Coronary artery (tissue), 2 donors: ENCODE measurements at places on chromosomes 4 and X.

- no peak for DNase-seq
Observed at GRCh38 chr4:183903021-183903760, 1.9 kb upstream of the STOX2 start.

DNA sequence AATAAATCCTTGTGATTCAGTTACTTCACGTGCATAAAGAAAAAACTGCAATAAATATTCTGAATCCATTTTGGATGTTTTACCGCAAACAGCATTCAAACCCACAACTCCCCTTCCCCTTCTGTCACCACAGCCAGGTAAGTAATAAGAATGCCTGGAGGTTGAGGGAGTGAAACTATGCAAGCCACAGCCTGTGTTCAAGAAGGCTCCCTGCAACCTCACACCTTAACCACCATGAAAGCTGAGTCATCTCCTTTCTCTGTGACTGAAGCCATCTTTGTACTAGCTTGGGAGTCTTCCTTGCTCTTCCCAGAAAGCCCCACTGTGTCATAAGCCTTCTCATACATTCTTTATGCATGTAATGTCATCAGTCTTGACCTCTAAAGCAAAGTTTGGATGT lies 297.0 kb upstream of the PUDP start:
- no peak for DNase-seq

- no peak for DNase-seq
Observed at GRCh38 chrX:74449937-74450330, 28.6 kb downstream of the SLC16A2 start.

GRCh38 chr4:152594978-152595925 lies 59.4 kb upstream of the FBXW7 start:
- DNase-seq: no peak

DNA sequence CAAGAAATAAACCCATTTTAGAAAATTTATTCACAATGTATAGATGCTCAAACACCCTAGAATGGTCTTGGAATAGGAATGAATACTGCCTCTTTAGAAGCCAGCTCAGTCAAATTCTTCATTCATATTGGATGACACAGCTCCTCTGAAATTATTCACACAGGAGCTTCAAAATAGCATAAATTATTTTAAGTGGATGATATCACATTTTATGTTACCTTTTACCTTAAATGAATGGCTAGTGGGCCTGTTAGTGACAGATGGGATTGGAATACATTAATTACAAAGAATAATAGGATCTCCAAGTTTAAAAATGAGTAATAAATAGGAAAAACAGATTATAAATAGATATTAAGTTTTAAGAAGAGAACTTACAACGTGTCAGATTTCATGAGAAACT lies 184.4 kb downstream of the GABRB1 start:
- no peak for DNase-seq

GRCh38 chrX:48999030-48999429 lies 3.0 kb downstream of the GRIPAP1 start:
- no peak for DNase-seq

GRCh38 chrX:8003147-8003883 lies 76.1 kb upstream of the PNPLA4 start:
- DNase-seq: no peak

GRCh38 chr4:170079981-170080380 lies 9.8 kb downstream of the AADAT start:
- DNase-seq: no peak

DNA sequence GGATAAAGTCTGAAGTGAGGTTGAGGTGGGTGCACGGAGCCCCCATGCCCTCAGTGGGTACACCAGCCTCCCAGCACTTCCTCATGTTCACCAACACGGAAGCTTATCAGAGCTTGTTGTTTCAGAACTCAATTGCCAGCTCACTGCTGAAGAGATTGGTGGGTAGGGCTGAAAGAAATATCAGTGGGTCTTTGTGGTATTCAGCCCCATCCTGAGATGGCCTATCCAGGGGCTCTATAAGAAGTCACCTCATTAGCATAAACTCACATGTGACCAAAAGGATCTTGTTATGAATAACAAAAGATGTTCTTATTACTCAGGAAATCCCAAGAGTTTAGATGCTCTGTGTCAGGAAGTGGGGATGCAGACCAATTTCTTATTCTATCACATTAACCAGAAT lies 177.3 kb downstream of the ARHGAP10 start:
- DNase-seq: no peak

DNA sequence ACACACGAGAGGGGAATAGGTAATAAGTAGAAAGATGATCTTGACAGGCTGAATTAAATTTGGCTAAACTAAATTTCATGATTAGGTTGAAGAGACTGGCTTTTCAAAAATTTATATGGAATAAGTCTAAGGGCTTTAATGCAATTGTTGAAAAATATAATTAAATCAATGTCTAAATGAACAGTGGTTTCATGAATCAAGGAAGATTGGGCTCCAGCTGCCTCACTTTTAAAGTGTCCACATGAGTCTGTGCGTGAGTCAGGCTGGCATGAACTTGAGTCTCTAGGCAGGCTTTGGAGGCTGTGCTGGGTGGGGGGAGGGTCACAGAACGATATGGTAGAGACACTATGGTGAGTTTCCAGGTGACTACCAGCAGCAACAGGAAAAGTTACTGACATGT lies 111.9 kb downstream of the SORBS2 start:
- DNase-seq: no peak

GRCh38 chr4:108919226-108919893 lies 156.5 kb upstream of the ETNPPL start:
- DNase-seq: no peak

DNA sequence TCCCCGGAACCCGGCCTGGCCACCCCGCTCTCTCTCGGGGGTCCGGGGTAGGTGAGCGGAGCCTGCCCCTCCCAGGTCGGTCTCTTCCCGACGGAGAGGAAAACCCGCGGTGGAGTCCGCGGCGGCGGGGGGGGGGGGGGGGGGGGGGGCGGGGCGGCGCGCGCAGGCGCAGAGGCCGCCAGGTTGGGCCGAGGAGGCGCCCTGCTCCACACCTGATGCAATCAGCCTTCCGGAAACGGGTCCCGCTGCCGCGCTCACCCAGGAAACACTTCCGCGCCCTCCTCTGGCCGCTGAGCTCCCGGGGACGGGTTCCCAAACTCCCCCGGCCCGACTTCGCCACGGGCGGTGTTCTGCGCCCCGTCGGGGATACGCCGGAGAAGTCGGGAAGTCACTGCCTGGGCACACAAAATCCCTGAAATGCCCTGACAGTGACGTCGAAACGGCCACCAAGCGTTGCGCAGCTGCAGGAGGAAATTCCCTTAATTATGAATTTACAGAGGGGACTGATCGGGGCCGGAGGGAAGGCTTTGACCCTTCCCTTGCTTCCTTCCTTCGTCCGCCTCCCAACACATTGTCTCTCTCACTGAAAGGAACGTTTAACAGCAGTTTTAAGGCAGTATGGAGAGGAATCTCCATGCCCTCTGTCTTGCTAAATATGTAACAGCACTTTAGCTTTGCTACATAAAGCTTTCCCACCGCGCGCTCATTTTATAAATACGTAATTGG lies 2.1 kb upstream of the APBB2 start:
- DNase-seq: peak; percentile 88

DNA sequence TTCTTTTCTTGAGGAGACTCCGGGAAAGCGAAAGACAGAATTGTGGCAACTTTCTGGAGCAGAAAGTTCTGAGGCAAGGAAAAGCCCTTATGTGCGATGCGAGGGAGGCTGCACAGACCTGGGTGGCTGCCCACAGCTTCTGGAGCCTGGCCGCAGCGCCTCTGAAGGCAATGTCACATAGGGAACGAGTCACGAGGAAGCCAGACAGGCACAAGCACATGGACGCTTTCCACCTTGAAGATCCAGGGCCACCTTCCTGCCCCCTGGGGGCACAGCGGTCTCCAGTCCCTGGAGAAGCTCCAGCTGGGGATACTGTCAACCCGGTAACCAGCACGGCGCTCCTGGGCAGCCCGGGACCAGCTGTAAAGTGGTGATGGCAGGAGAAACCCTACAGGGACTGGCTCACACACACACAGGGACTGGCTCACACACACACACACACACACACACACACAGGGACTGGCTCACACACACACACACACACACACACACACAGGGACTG lies 69.8 kb downstream of the MTNR1A start:
- DNase-seq: no peak

GRCh38 chr4:42277291-42277690 lies 120.0 kb upstream of the SHISA3 start:
- no peak for DNase-seq

DNA sequence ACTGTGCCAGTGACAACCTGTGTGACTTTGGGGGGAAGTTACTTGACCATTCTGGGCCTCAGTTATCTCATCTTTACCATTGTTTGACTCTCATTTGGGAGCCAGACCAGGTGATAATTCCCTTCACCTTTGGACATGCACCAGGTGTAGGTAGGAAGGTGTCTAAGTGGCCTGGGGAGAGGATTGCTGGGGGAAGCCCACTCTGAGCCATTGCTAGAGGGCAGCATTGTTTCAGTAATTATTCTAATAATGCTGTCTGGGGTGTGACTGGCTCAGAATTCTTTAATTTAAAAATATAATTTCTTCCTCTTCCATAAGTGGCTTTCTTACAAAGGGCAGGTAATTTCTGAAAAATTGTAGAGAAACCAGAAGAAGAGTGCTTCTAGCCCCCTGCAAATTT lies 104.3 kb downstream of the RTL9 start:
- DNase-seq: no peak

DNA sequence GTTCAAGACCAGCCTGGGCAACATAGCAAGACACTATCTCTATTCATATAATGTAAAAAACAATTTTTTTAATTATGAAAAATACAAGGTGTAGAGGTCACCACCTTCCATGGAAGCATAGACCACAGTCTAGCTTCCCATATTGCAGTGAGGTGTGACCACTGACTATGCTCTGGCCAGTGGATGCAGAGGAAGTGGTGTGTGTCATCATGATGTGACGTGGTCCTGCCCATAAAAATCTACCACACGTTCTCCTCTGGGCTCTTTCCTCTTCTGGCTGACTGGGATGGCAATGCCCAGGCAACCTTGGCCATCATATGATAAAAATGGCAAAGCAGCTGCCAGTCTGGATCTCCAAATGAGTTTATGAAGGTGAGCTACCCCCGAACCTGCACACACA lies 65.7 kb downstream of the RBM47 start:
- DNase-seq: no peak

DNA sequence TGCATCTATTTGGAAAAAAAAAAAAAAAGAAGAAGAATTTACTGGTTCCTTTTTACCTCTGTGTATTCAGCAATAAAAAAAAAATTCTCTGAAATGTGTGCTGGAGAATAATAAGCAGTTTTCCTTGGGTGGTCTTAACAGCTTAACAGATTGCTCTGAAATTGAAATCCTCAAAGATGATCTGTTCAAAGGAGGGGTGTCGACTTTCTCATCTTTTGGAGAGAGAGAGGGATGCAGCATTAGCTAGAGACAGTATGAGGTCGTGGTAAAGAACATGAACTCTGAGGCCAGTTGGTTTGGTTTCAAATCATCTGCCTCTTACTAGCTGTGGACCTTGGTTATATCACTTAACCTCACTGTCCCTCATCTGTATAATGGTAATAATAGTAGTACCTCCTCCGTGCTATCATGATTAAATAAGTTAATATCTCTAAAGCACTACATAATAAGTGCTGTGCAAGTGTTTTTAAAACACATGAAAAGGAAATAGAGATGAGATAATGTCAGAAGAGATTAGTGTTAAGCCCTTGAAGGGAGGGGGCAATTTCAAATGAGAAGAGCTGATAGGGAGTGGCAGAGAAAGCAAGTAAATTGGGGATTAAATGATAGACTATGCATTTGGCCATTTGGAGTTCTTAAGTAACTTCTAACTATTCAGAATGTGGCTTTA lies 109.9 kb upstream of the LIMCH1 start:
- DNase-seq: no peak

DNA sequence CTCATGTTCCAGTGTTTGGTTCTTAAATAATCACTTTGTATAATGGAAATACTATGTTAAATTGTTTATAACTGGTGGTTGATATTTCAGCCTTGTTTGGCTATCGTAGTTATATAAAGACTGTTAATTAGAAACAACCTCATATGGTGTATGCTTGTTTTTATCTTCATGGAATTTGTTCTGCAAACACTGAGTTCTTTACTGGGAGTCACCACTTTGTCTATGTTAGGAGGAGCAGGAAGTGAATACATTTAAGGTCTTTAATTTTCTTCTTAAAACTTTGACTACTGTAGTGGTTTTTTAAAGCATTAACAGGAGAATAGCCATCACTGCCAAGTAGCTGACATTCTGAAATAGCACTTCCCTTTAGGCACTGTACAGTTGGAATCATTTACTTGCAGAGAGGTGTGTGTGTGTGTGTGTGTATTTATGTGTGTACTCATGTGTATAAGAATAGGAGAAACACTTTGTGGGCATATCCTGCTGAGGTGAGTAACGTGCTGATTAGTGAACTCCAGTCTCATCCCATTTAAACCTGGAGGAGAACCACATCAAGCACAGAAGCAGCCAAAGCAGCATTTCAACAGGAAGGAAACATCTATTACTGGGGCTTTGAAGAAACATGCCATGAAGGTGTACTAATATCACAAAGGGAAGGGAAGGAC lies 37.8 kb downstream of the TET2 start:
- DNase-seq: no peak

- no peak for DNase-seq
Observed at GRCh38 chrX:48897157-48897624, 377 bp downstream of the TIMM17B start.

DNA sequence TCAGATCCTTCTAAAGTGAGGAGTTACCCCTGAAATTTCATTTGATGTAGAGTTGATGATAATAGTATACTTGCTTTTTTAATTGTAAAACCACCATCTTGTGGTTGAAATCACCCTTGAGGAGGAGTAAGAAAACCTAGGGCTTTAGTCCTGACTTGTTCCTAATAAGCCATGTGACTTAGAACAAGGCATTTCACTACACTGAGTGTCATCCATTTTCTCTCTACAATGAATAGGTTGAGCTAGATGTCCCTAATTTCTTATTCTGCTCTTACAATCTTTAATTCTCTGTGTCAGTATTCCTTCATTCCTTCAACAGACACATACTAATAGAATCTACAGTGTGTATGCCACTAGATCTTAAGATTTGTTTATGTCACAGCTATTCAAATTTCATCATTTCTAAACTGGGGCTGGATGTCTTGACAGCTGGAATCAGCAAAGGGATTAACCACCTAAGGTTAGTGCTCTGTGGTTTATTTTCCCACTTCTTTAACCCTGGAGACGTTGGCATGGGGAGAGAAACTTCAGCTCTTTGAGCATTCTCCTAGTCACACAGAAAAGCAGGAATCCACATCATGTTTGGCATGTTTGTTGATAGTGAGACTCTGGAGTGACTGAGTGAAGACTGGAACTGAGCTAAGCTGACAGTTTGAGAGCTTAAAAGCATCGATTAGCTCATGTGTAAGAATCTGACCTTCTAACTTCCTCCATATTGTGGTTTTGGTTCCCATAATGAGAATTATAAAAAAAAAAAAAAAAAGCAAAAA lies 246.3 kb downstream of the NDST4 start:
- no peak for DNase-seq

DNA sequence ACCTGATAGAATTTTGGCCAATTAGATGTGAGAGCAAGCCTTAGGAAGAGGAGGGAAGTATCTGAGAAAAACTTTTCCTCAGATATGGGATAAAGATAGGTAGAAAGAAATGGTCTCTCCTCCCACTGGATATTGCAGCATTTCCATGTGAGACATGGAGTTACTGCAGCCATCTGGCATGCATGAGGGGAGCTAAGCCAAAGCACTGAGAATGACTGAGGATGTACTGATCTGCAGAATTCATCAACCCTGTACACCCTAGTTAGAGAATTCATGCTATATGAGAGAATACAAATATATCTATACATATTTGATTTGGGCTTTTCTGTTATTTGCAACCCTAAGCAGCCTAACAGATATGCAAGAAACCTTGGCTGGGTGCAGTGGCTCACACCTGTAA lies 52.5 kb upstream of the RPL34 start:
- no peak for DNase-seq

GRCh38 chr4:105386012-105386411 lies 87.8 kb downstream of the PPA2 start:
- DNase-seq: no peak
